Hematopoietic multipotent progenitor cell treated with erythropoietin and hydrocortisone succinate and interleukin-3 and kit ligand, for 6 days (in vitro differentiated cells): ENCODE measurements at places on chromosomes 7 and 10.

- peak; percentile 21 for DNase-seq
Observed at GRCh38 chr10:98076086-98076485, 45.7 kb upstream of the CRTAC1 start.

GRCh38 chr10:67650558-67650957 lies 45.4 kb downstream of the CTNNA3 start:
- no peak for DNase-seq

DNA sequence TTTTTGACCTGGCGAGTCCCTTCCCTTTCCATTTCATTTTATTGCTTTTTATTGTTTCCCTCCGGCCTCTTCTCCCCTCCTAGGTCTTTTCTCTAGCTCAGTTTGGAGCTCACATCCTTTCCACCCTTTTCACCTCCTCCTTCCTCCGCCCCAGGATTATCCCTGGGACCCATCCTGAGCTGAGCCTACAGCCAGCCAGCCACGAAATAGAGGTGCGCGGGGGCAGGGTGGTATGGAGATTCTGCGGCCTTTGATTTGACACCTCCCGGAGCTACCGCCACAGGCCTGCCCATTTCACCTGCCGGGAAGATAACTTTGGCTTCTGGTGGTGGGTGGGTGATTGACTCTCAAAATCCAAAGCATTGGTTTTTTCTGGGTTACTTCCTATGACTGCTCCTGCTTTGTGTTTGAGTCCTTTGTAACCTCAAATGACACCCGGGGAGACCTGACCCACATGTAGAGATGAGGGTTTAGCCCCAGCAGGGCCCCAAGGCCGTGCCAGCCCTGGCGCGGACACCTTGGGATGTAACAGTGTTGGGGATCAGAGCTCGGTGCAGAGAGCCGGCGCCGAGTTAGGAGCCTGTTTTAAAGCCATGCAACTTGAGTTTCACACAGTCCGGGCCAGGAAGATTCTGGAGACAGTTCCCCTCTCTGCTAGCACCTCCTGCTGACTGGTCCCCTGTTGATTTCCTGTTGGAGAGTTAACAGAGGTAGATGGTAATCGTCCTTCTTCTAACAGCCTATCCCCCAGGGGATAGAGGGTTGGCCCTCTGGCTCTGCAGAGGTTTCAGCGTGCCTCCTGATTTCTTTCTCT lies 1.5 kb downstream of the DUSP5 start:
- no peak for DNase-seq

GRCh38 chr7:120991581-120991980 lies 3.1 kb downstream of the CPED1 start:
- peak; percentile 25 for DNase-seq

GRCh38 chr7:17903337-17903736 lies 37.0 kb downstream of the SNX13 start:
- no peak for DNase-seq

- peak; percentile 56 for DNase-seq
Observed at GRCh38 chr10:17586821-17587234, 30.3 kb downstream of the HACD1 start.
